ENCODE measurements at places on chromosomes 2 and 18.

DNA sequence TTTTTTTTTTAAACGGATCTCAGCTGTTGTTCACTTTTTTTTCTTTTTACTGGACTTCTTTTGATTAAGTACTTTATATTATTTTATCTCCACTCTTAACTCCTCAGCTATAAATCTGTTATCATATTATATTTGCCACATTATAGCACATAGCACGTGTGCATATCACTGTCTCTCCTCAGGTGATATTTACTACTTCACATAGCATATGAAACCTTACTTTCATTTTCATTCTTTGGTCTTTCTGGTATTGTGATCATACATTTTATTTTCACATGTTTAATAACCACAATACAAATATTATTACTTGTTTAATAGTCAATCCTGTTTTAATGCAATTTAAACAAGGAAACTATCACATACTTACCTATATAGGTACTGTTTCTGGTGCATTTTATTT is 993.1 kb upstream of the TMEFF2 start:
- no peak for DNase-seq

DNA sequence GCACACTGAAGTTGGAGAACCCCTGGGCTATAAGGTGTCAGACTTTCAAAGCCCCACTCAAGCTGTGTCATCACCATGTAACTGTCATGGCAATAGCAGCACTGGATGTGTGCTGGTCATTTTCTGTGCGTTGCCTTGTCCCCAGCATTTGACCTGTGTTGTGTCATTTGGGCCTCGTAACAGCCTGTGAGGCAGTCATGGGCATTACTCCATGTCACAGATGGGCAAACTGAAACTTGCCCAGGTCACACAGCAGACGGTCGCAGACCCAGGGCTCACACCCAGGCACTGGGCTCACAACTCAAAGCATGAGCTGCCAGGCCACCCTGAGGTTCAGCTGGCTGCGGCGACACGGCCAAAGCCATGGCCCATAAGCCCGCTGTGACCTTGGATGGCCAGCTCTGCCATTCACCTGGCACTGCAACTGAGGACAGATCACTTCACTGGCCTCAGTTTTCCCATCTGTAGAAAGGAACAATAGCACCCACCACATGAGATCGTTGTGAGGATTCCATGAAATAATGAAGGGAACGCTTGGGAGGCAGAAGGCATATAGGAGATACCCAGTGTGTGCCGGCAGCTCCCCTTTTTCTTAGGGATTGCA is 36.7 kb downstream of the INHBB start:
- no peak for DNase-seq

DNA sequence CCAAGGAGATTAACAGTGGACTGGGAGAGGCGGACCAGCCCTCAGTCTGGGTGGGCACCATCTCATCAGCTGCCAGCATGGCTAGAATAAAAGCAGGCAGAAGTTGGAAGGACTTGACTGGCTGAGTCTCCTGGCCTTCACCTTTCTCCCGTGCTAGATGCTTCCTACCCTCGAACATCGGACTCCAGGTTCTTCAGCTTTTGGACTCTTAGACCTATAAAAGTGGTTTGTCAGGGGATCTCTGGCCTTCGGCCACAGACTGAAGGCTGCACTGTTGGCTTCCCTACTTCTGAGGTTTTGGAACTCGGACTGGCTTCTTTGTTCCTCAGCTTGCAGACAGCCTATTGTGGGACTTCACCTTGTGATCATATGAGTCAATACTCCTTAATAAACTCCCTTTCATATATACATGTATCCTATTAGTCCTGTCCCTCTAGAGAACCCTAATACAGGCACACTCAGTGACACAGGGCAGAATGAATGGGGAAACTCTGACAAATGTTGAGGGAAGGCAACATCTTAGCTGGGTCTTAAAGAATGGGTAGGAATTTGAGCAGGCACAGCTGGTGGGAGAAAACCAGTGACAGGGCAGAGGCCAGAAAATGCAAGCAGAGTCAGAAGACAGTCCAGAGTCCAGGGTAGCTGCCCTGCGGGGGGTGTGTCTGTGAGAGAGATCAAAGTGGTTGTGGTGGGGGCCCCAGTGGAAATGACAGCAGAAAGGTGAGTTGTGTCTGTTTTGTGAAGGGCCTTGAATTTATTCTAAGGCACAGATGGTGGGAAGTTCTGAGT is 108.1 kb upstream of the CD302 start:
- DNase-seq: no peak

- no peak for DNase-seq
Measured at GRCh38 chr2:96116879-96117533, 635 bp upstream of the ADRA2B start.

- DNase-seq: no peak
Measured at GRCh38 chr2:171267855-171268629, 107.3 kb upstream of the TLK1 start.

- DNase-seq: no peak
Measured at GRCh38 chr18:35387152-35387571, 10.0 kb upstream of the ZNF396 start.

DNA sequence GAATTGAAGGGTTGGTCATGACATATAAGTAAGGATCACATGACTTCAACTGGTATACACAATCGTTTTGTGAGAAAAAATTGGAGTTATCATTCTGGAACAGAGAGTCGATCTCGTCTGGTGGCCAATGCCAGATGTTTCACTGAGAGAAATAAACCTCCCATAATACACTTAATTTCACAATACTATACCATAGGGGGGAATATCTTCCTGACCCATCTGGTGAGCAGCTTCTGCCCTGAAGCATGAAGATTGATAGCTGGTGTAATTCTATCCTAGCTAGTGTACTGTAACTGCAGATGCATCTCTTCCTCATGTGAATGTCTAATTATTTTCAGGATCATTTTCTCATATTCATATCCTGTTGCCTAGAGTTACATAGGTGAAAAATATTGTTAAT is 15.7 kb upstream of the CDH7 start:
- DNase-seq: no peak

DNA sequence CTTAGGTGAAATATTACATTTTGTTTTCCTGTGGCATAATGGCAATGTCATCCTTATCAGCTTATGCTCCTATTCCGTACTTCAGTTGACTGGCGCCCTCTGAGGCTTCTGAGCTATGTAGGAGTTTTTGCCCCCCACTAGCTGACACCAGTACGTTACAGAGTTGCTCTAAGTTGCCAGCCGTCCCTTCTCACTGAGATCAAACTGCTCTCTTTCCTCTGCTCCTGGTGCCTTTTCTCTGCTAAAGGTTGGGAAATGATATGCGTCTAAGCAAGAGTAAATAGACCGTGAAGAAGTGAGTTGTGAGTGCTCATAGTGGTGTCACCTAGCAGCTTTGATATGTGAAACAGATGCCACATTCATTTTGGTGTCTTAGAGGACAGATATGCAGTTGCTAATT is 99.2 kb downstream of the RAPGEF4 start:
- DNase-seq: no peak

- DNase-seq: no peak
Measured at GRCh38 chr2:205759257-205759656, 77.0 kb downstream of the NRP2 start.

GRCh38 chr18:59032308-59032707 is 107.4 kb upstream of the SEC11C start:
- DNase-seq: no peak

DNA sequence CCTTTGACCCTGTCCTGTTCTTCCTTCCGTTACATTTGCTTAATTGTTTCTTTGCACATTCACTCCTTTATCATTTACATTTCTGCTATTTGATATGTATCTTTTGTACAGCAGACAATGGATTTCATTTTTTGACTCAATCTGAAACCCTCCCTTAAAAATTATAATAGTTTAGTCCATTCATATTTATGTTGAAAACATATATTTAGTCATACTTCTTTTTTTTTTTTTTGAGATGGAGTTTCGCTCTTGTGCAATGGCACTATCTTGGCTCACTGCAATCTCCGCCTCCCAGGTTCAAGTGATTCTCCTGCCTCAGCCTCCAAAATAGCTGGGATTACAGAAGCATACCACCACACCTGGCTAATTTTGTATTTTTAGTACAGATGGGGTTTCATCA is 95.3 kb upstream of the TGFA start:
- DNase-seq: no peak

GRCh38 chr2:102063941-102064678 is 72.3 kb downstream of the IL1R2 start:
- no peak for DNase-seq

DNA sequence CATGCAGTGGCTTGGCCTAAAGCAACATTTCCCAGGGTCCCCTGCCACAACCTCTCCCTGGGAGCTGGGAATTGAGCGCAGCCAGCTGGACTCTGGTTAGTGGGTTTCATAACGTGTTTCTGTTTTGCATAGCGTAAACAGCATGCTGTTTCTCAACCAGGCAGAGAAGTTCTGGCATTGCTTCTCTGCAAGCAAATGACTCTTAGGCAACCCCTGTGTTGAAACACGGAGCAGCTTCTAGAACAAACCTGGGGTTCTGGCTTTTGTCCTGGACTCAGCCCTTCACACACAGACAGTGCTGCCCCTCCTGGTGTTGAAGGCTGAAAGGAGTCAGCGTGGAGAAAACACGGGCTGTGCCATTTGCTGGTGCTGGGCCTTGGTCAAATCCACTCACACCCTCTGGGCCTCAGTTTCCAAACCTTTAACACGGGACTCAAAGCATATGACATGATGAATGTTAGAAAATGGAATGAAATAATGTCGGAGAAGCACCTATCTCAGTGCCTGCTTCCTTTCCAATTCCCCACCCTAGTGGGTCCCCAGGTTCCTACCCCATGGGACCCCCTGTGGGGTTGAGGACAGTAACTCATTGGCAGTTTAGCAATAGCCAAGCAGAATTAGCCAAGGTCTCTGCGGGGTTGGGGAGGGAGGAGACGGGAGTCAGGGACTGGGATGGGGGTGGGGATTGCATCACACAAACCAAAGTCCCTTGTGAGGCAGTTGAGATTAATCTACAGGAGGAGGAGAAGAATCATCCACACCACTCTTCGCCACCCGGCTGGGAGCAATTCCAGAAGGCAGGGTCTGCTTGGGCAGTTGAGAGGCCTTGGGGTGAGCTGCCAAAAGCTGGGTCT is 30.2 kb upstream of the IL1R2 start:
- no peak for DNase-seq

DNA sequence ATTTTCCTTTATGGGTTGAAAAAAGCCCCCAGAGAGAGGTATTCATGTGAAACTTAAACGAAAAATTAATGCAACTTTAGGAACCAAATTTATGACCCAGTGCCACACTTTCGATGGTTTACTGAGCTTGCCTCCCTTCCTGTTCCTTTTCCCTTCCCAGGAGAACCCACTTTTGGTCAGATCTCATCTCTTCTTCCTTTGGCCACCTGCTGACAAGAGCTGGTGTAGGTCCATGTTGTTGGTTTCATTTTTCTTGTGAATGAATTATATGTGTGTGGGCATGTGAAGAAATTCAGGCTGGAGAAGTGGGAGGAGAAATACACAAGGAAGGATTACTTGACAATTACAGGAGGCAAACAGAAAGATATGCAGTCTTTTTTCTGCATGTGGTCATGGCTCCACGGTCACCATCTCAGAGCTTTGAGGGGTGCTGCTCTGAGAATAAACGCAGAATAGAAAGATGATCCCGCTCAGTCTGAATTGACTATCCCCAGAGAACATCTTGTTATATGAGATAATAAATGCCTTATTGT is 111.3 kb upstream of the TCF4 start:
- no peak for DNase-seq

DNA sequence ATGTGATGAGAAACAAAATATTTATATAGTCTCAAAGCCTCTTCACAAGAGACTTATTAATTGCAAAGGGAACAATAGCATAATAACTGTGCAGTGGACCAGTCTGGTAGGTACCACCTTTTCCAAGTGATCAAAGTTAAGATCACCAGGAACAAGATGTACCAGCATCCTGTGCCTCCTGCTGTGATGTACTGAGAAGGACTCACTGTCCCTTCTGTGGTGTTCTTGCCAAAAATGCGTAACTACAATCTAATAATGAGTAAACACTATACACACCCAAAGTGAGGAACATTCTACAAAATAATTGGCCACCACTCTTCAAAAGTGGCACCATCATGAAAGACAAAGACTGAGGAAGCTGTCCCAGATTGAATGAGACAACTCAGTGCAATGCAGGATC is 14.5 kb downstream of the GNLY start:
- no peak for DNase-seq

DNA sequence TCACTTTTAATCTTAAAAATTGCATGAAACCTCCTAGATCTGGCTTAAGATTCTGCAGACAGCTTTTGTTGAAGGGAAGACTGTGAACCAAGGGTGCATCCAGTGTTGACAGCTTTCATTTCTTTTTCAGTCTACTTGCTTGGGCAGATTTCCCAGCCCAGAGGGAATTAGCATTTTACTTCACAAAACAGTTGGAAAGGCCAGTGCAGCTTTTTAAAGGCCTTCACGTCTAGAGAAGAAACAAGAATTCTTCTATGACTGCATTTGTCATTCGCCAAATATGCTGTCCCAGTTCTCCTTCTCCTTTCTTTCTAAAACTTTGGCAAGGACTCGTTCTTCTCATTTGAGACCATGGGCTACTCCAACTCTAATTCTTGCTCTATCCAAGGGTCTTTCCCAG is 17.4 kb downstream of the NTSR2 start:
- DNase-seq: no peak

DNA sequence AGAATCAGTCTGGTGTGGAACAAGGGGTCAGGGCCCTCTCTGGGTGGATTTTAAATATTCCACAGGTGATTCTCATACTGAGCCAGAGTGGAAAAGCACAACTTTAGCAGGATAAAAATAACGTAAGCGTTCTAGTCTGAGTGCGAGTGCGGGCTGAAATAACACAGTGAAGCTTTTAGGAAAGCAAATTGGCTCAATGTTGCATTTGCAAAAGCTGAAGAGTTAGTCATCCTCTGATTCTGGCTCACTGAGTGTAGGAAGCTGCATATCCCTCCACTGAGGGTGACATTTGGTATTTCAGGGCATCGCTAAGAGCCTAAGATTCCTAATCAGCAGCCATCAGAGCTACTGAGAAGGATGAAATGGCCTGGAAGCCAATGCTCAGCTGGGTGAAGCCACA is 134.7 kb downstream of the RIF1 start:
- DNase-seq: no peak

DNA sequence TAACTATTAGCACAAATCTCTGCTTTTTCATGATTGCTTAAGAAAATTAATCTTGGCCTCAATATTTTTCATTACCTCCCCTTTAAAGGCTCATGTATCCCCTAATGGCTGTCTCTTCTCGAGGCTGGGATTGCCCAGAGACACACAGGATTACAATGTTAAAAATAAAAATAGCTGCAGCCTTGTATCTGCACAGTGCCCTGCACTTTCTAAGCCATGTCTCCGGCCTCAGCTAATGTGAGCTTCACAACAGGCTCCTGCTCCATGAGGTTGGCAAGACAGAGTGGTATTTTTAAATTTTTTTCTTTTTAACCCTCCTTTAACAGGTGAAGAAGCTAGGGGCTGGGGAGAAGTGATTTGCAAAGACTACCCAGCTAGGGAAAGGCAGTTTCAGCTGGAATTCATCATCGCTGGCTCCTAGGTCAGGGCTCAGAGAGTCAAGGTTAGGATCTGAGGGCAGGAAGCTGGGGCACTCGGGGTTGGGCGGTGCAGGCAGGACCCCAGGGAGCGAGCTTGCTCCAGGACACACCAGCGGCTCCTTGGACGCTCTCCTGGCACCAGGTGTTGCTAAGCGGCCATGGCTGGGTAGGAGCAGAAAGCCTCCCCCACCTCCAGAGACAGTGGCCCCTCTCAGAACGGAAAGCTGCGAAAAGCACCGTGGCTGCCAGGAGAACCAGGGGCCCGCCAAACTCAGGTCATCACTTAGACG is 135.6 kb downstream of the SMAD2 start:
- no peak for DNase-seq
